Activated CD4-positive, alpha-beta T cell treated with anti-CD3 and anti-CD28 coated beads, Interleukin-2, amount 10 ng/mL, durations not matched to agents 24 days and 14 days (primary cell): ENCODE measurements at places on chromosomes 13 and 19. TPM values are rescaled to one million over a fixed set of nuclear protein-coding genes. Genes with fewer than 3 reads are reported as not detected.

Gene GSX1
- total RNA-seq, result not detected in 2 replicates

Gene LILRA6
- 0.09 TPM in 1 of 2 replicates, not detected in the other for total RNA-seq

Gene GIPC1
- total RNA-seq, result 39.9 and 40.1 TPM in 2 replicates

Gene SLC7A10
- total RNA-seq, result not detected in 2 replicates

Gene CPB2
- not detected in 2 replicates for total RNA-seq

Gene GIPC3
- total RNA-seq, result 0.36 and 0.37 TPM in 2 replicates

DNA sequence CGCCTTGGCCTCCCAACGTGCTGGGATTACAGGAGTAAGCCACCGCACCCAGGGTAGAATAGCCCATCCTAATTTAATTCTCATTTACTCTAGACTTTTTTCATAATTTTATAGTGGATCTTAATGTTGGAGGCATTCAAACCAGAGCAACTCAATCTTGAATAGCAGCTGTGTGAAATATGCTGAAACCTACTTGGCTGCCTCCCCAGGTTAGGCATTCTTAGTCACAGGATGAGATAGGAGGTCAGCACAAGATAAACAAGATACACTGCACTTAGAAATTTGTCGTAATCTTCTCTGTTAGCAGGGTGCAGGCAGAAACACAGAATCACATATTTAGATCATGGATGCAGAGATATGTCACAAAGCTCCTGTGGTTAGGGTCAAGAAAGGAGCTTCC, 2.7 kb upstream of the ZNF43 start:
- no peak for DNase-seq
- no peak overlapping the region for H3K27ac ChIP-seq
- peaks cover 3% of the 10 kb centered on the region for H3K4me1 ChIP-seq
- no peaks in the 10 kb centered on the region for H3K27me3 ChIP-seq

GRCh38 chr13:41563341-41563983, 106.1 kb downstream of the RGCC start:
- H3K36me3 ChIP-seq, result peaks cover 5% of the 10 kb centered on the region
- H3K4me3 ChIP-seq, result no peak overlapping the region
- no peak for DNase-seq
- peaks cover 3% of the 10 kb centered on the region for H3K4me1 ChIP-seq

GRCh38 chr19:37348060-37348459, 22.8 kb upstream of the ZNF527 start:
- H3K36me3 ChIP-seq, result peaks cover 70% of the 10 kb centered on the region
- no peak overlapping the region for H3K27ac ChIP-seq
- H3K4me1 ChIP-seq, result no peaks in the 10 kb centered on the region
- no peak for DNase-seq
- H3K27me3 ChIP-seq, result no peaks in the 10 kb centered on the region

- H3K4me1 ChIP-seq, result no peaks in the 10 kb centered on the region
- no peaks in the 10 kb centered on the region for H3K27me3 ChIP-seq
- no peak overlapping the region for H3K27ac ChIP-seq
- no peak overlapping the region for H3K4me3 ChIP-seq
- DNase-seq, result no peak
These were observed 351.0 kb downstream of the NALCN start for GRCh38 chr13:101065329-101065728.

GRCh38 chr13:51523082-51523518, 61.2 kb upstream of the WDFY2 start:
- H3K4me3 ChIP-seq, result peak overlapping the region; percentile 11
- H3K27ac ChIP-seq, result peak overlapping the region; percentile 67
- H3K4me1 ChIP-seq, result peaks cover 17% of the 10 kb centered on the region
- no peaks in the 10 kb centered on the region for H3K27me3 ChIP-seq
- peak; percentile 73 for DNase-seq

DNA sequence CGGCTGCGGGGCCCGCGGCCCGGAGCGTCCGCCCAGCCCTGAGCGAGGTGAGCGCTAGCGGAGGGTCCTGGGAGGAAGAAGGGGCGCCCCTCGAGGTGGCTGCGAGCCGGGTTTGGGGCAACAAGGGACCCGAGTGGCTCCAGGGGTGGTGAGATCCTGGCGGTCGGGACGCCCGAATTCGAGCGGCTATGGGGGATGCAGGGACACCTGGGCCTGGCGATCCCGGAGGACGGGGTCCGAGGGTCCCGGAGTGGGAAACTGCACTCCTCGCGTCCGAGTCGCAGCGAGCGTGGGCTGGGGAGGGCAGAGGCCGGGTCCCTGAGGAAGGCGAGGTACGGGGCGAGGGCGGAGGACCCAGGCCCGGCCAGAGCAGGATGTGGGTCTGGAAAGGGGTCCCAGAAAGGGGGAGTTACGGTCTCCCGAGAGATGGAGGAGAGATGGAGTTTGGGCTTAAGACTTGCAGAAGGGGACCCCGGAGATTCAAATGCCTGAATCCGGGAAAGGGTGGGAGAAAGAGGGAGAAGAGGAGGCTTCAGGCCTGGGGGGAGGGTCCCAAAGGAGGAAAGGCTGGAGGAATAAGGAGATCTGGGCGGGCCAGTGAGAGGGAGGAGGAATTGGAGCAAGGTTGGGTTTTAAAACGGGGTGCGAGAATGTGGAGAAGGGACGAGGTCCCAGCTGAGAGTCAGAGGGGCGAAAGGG, 542 bp downstream of the CACNG7 start:
- H3K4me1 ChIP-seq, result peaks cover 17% of the 10 kb centered on the region
- H3K27ac ChIP-seq, result no peak overlapping the region
- no peak overlapping the region for H3K4me3 ChIP-seq
- peaks cover 64% of the 10 kb centered on the region for H3K27me3 ChIP-seq
- no peak for DNase-seq
- peaks cover 8% of the 10 kb centered on the region for H3K36me3 ChIP-seq

DNA sequence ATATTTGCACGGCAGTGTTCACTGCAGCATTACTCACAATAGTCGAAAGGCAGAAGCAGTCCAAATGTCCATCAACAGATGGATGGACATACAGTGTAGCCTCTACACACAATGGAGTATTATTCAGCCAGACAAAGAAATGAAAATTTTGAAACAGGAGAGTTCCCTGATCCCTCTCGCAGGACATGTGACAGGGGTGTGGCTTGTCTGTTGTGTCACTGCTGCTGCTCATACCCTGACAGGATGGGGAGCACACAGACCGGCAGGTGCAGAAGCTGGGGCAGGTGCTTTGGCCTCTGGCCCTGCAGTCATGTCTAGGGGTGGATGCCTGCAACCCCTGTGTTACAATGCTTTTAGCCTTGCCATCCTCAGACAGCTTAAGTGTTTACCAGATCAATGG, 204.3 kb downstream of the EFNB2 start:
- H3K27me3 ChIP-seq, result no peaks in the 10 kb centered on the region
- no peaks in the 10 kb centered on the region for H3K4me1 ChIP-seq
- H3K36me3 ChIP-seq, result no peaks in the 10 kb centered on the region

DNA sequence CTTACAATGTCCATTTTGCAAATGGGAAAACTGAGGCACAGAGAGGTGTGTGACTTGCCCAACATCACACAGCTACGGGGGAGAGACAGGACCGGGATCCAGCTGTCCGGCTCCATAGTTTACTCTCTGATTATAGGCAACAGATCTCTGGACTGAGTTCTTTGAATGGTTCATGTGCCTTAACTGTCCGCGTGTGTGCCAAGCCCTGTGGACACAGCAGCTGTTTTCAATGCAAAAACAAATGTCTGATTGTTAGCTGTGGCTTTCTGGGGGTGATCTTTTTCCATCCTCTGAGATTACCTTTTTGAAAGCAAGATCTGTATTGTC, 94.1 kb downstream of the KL start:
- peaks cover 2% of the 10 kb centered on the region for H3K36me3 ChIP-seq
- no peaks in the 10 kb centered on the region for H3K4me1 ChIP-seq
- H3K4me3 ChIP-seq, result no peak overlapping the region
- peaks cover 5% of the 10 kb centered on the region for H3K27me3 ChIP-seq
- no peak for DNase-seq

- H3K27me3 ChIP-seq, result no peaks in the 10 kb centered on the region
- H3K4me1 ChIP-seq, result peaks cover 35% of the 10 kb centered on the region
- peaks cover 2% of the 10 kb centered on the region for H3K36me3 ChIP-seq
- DNase-seq, result no peak
These were observed 121.6 kb downstream of the COG6 start for GRCh38 chr13:39777021-39777420.

DNA sequence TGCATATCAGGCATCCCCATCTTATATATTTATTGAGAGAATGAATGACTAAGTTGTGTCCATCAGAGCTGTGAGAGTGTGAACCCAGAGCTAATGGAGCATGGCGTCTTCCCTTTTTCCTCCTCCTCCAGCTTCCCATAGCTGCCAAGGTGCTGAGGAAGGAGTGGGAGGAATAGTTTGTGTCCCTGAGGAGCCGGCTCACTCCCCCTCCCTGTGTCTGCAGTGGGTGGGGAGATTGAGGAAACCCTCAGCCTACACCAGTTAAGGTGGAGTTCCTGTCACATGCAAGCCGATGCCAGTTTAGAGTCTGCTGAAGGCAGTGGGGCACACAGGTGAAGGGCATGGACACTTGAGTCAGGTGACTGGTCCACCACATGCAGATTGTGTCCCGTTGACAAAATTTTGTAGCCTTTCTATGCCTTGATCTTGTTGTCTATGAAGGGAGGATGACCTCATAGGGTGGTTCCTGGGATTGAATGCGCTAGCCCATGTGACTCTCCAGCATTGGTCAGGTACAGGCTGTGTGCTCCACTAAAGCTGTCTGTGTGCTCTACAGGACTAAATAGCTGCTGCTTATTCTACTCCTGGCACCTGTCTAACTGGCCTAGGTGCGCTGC, 47.6 kb upstream of the GPI start:
- H3K4me3 ChIP-seq, result no peak overlapping the region
- DNase-seq, result no peak
- H3K36me3 ChIP-seq, result peaks cover 4% of the 10 kb centered on the region
- H3K27me3 ChIP-seq, result no peaks in the 10 kb centered on the region
- H3K4me1 ChIP-seq, result peaks cover 15% of the 10 kb centered on the region
- H3K27ac ChIP-seq, result no peak overlapping the region

DNA sequence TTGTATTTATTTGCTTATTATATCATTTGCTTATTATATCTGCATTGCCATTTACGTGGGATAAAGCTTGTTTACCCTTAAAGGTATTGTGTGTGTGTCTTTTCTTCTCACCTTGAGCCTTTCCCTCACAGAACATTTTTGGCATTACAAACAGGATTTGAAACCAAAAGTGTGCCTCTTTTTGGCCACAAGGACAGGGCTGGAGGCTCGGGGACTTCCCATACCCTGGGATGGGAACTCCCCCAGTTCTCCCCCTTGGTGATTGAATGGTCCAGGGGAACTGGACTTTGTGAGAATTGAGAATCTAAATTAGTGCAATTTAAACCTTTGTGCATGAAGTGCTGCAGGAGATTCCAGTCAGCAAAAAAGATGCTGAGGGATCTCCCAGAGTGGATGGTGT, 2.4 kb upstream of the ZNF506 start:
- no peak overlapping the region for H3K4me3 ChIP-seq
- H3K36me3 ChIP-seq, result peaks cover 31% of the 10 kb centered on the region
- H3K27ac ChIP-seq, result no peak overlapping the region
- no peaks in the 10 kb centered on the region for H3K27me3 ChIP-seq

- H3K36me3 ChIP-seq, result peaks cover 5% of the 10 kb centered on the region
- H3K4me3 ChIP-seq, result no peak overlapping the region
- H3K27me3 ChIP-seq, result peaks cover 34% of the 10 kb centered on the region
These were observed 2.8 kb downstream of the ADGRL1 start for GRCh38 chr19:14203177-14203576.

DNA sequence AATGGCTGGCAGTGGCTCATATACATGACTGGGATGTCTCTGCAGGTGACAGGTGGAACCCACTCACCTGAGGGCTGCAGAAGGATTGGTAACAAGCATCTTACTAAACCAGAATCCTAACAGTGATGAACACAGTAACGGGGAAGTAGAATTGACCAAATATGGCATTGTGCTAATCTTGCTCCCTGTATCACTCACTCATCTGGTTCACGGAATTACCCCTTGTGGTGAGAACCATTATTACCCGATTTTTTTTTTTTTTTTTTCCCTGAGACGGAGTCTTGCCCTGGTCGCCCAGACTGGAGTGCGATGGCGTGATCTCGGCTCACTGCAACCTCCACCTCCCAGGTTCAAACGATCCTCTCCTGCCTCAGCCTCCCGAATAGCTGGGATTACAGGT, 69.5 kb downstream of the PTPRS start:
- DNase-seq, result no peak
- no peak overlapping the region for H3K4me3 ChIP-seq
- no peaks in the 10 kb centered on the region for H3K27me3 ChIP-seq
- no peaks in the 10 kb centered on the region for H3K36me3 ChIP-seq

DNA sequence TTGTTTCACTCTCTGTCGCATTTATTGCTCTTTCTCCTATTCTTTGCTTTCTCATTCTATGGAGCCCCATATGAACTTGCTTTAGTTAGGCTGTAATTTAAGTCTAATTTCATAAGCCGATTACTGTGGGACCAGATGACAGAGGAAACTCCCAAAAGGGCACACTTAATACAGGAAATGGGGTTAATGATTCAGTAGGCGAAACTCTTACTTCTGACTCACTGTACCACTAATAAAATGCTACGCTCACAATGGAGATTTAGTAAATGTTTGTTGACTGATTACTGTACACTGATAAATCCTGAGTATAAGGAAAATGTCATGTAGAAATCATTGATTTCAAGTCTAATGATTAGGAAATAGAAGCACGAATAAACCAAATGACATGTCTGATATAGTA, 276.4 kb downstream of the KLF5 start:
- H3K27ac ChIP-seq, result no peak overlapping the region
- H3K4me1 ChIP-seq, result peaks cover 4% of the 10 kb centered on the region
- H3K4me3 ChIP-seq, result no peak overlapping the region
- H3K36me3 ChIP-seq, result no peaks in the 10 kb centered on the region
- H3K27me3 ChIP-seq, result no peaks in the 10 kb centered on the region

GRCh38 chr13:106535552-106536243, at the start of gene EFNB2:
Gene EFNB2 (minus strand): TSS chr13:106535662. CDS start chr13:106534964, 698 bp downstream.
- peaks cover 15% of the 10 kb centered on the region for H3K4me1 ChIP-seq
- peaks cover 34% of the 10 kb centered on the region for H3K27me3 ChIP-seq
- peak within 1 kb of the TSS; percentile 82 for H3K4me3 ChIP-seq
- peak within 1 kb of the TSS; percentile 84 for H3K27ac ChIP-seq
- DNase-seq, result peak; percentile 97

DNA sequence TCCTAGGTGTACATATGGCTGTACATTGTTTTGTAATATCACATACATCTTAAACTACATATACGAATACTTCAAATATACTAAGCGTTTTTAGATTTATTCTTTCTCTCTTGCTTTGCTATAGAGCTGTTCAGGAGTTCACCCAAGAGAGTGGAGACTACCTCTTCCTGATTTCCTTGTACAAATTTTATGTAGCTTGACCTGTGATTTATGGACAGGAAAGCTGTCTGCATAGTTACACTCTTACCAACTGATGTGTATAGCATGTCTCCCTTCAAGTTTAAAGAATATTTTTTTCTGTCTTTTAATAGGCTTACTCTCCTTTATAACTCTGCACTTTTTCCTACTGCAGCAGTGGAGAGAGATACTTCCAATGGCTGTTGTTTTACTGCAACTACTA, 428.7 kb downstream of the NDFIP2 start:
- H3K4me3 ChIP-seq, result no peak overlapping the region
- DNase-seq, result no peak
- no peaks in the 10 kb centered on the region for H3K36me3 ChIP-seq
- no peaks in the 10 kb centered on the region for H3K27me3 ChIP-seq
- no peak overlapping the region for H3K27ac ChIP-seq

GRCh38 chr19:13833330-13834243, 38.3 kb downstream of the ZSWIM4 start:
- H3K27me3 ChIP-seq, result no peaks in the 10 kb centered on the region
- H3K27ac ChIP-seq, result peak overlapping the region; percentile 88
- H3K4me1 ChIP-seq, result peaks cover 30% of the 10 kb centered on the region

- H3K4me3 ChIP-seq, result no peak overlapping the region
- H3K27me3 ChIP-seq, result peaks cover 20% of the 10 kb centered on the region
- H3K4me1 ChIP-seq, result peaks cover 6% of the 10 kb centered on the region
- H3K27ac ChIP-seq, result no peak overlapping the region
These were observed 19.0 kb upstream of the LEUTX start for GRCh38 chr19:39759457-39760184.
